Pancreas (tissue), 10 donors: ENCODE measurements at places on chromosomes 1 and 21. TPM values are rescaled to one million over a fixed set of nuclear protein-coding genes. Genes with fewer than 3 reads are reported as not detected.

DNA sequence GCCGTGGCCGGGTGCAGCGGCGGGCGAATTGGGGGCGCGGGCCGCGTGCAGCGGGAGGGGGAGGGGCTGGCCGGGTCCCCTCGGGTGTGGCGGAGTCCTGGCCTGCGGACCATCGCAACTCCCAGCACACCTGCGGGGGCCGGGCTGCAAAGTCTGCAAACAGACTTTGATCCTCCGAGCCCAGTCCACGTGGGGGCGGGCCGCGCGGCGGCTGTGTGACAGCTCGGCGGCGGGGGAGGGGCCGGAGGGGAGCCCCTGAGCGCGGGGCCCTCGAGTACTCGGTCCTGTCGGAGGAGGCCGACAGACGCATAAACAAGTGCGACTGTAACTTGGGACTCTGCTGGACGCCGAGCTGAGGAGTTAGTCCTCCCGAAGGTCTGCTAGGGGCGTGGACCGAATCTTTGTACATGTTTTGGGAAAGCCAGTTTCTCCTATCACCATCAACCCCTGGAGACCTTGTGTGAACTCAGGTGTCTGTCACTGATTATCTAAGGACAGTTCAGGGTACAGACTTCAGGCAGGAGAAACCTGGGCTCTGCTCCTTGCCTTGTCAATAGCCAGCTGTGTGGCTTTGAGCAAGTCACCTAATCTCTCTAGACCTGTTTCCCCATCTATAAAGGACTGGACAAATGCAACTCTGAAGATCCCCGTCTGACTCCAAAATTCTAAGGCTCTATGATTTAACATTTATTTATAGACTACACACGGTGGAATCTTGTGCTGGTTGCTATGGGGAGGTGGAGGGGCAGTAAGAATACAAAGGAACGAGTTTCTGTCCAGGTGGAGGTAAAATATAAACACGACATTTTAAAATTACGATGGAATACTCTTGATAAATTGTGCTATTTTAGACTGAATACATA lies 710 bp upstream of the SLC30A1 start:
- H3K36me3 ChIP-seq = no peaks in the 10 kb centered on the region
- peak overlapping the region; percentile 95 for H3K27ac ChIP-seq
- peak; percentile 90 for DNase-seq
- peak overlapping the region; percentile 44 for H3K4me3 ChIP-seq
- no peaks in the 10 kb centered on the region for H3K27me3 ChIP-seq

DNA sequence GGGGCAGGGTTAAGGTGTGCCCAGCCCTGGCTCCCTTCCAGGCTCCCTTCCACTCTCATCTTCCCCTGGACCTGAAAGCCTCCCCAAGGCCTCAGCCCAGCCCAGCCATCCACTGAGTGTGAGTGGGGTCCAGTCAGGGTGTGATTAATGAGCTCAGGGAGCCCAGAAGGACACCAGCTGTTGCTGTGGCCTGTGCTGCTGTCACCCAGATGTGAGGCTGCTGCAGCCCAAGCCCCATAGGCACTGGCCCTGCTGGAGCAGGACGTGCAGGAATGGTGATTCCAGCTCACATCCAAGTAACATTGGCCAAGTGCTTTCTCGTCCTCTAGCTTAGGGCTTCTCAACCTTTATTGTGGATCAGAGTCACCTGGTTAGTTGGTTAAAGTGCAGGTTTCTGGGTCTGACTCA lies 77.6 kb downstream of the EPHB2 start:
- H3K27me3 ChIP-seq = no peaks in the 10 kb centered on the region
- H3K27ac ChIP-seq = no peak overlapping the region
- H3K4me3 ChIP-seq = no peak overlapping the region
- no peaks in the 10 kb centered on the region for H3K36me3 ChIP-seq
- peaks cover 7% of the 10 kb centered on the region for H3K4me1 ChIP-seq

DNA sequence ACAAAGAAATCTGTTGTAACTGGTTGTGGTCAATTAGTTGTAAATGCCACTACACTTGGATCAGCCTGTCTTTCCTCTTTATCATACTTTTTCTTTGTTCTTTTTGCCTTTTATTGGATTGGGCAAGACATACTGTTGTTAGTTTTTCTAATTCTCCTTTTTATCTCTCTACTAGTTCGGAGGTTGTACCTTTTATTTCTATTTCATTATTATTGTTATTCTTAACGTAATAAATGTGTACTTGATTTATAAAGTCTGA lies 59.2 kb downstream of the IVNS1ABP start:
- H3K4me3 ChIP-seq = no peak overlapping the region
- DNase-seq = no peak
- no peak overlapping the region for H3K27ac ChIP-seq
- no peaks in the 10 kb centered on the region for H3K36me3 ChIP-seq

- H3K4me3 ChIP-seq = no peak overlapping the region
- no peaks in the 10 kb centered on the region for H3K27me3 ChIP-seq
- no peaks in the 10 kb centered on the region for H3K4me1 ChIP-seq
- no peak for DNase-seq
Measured at GRCh38 chr1:109228167-109228566, 14.4 kb downstream of the SARS1 start.

The PTBP2 gene
- total RNA-seq = 9.9 TPM

- H3K27ac ChIP-seq = no peak overlapping the region
- no peak overlapping the region for H3K4me3 ChIP-seq
- H3K36me3 ChIP-seq = no peaks in the 10 kb centered on the region
- H3K4me1 ChIP-seq = no peaks in the 10 kb centered on the region
- no peak for DNase-seq
- H3K27me3 ChIP-seq = no peaks in the 10 kb centered on the region
Measured at GRCh38 chr1:232038706-232039677, 412.4 kb downstream of the DISC1 start.

DNA sequence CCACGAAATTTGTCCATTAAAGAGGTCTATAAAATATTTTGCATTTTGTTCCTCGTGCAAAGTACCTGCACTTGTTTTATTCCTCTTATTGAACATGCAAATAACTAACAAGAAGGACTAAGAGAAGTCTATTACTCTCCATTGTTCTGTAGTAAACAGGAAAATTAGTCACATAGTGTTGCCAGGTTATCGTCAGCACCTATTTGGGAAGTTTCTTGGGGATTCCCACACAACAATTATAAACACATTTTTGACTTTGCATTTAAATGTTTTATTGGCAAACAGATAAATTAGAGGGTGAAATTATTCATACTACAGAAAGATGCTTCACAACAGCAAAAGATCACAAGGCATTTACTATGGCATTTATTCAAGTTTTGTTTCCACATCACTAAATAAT lies 174.5 kb downstream of the ZC3H11B start:
- DNase-seq = no peak
- H3K27me3 ChIP-seq = no peaks in the 10 kb centered on the region
- H3K36me3 ChIP-seq = no peaks in the 10 kb centered on the region
- H3K4me1 ChIP-seq = peaks cover 10% of the 10 kb centered on the region
- H3K27ac ChIP-seq = no peak overlapping the region
- no peak overlapping the region for H3K4me3 ChIP-seq

GRCh38 chr21:34986561-34987500 lies 62.3 kb downstream of the RUNX1 start:
- no peak for DNase-seq
- no peaks in the 10 kb centered on the region for H3K27me3 ChIP-seq
- no peaks in the 10 kb centered on the region for H3K36me3 ChIP-seq
- H3K4me1 ChIP-seq = no peaks in the 10 kb centered on the region

DNA sequence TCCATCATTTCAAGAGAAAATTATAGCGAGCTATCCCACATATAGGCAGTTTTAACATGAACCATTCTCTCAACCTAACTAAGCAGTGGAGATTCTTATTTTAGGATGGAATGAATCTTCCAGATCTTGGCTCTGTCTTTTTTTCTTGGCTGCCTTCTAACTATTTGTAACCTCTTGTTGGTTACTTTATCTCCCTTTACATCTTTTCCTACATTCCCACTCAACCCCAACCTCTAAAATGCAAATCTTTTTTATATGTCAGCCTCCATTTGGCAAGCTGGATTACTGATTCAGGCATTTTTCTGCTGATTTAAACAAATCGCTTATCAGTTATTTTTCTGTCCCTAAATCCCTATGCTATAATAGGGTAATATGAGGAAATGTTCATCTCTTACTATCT lies 46.9 kb upstream of the LHX8 start:
- H3K4me3 ChIP-seq = no peak overlapping the region
- H3K27me3 ChIP-seq = no peaks in the 10 kb centered on the region
- H3K27ac ChIP-seq = no peak overlapping the region

The LENEP gene
- not detected for total RNA-seq

The SPRR2F gene
- total RNA-seq = not detected

DNA sequence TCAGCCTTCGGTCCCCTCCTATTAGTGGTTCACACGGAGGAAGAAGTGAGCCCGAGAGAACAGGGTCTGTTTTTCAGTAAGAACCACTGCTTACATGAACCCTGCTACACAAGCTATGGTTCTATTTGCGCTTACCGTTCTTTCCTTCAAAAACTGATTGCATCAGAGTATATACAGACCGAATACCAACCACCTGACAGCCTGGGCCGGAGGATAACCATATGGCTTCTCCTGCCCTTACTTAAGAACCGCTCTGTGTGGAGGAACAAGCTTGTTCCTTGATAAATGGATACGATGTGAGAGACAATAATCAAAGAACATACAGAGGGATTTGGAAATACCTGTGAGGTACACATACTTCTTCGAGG lies 1.1 kb upstream of the KCNT2 start:
- H3K36me3 ChIP-seq = no peaks in the 10 kb centered on the region
- no peak for DNase-seq
- H3K27me3 ChIP-seq = no peaks in the 10 kb centered on the region
- H3K4me1 ChIP-seq = no peaks in the 10 kb centered on the region
- no peak overlapping the region for H3K4me3 ChIP-seq

DNA sequence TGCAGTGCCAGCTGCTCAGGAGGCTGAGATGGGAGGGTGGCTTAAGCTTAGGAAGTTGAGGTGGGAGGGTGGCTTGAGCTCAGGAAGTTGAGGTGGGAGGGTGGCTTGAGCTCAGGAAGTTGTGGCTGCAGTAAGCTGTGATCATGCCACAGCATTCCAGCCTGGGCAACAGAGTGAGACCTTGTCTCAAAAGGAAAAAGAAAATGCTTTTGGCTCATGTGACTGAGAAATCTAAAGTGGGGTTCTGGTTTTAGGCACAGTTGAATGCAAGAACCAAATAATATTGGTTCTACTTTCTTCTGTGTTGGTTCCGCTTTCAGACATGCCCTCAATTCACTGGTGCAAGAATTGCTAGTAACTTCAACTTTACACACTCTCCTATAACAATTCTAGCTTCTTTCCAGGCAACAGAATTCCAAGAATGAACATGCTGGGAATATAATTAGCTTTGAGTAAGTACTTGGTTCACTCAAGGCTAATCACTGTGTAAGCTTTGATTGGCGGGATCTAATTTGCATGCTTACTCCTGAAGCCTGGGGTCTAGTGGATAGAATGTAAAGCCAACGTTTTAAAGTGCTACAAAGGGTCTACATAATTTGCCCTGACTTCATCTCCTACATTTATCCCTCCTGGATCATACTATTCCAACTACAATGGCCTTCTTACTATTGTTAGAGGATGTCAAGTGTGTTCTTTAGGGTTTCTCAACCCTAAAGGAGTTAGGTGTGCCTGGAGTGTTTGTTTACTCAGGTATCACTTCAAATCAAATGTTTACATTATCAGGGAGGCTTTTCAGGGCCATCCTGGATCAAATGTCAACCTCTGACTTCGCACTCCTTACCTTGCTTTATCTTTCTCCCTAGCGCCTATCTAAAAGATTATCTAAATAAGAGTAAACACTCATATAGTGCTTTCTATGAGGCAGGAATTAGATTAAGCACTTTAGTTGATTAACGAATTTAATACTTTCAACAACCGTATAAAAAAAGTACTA lies 115.1 kb downstream of the SLC16A1 start:
- H3K36me3 ChIP-seq = no peaks in the 10 kb centered on the region
- no peaks in the 10 kb centered on the region for H3K27me3 ChIP-seq
- no peaks in the 10 kb centered on the region for H3K4me1 ChIP-seq
- no peak overlapping the region for H3K4me3 ChIP-seq

DNA sequence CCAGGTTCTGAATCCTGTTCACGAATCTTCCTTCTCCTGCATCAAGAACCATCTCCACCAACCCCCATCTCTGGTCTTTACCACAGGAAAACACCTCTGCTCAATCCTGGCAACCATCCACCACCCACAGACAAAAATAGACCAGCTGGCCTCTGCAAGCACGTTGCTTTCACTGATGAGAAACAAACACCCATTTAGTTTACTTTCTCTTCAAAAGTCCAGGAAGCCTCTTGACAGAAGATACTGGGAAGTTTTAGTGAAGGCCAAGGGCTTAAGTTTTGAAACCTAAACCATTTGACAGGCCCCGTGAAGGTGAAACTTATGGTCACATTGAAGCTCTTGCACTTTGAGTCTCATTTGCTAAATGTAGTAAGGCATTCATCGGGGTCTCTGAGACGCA lies 122.6 kb upstream of the PPP2R5A start:
- H3K27ac ChIP-seq = no peak overlapping the region
- no peak overlapping the region for H3K4me3 ChIP-seq
- no peaks in the 10 kb centered on the region for H3K4me1 ChIP-seq
- no peak for DNase-seq

The CRYBG2 gene
- total RNA-seq = 0.28 TPM

DNA sequence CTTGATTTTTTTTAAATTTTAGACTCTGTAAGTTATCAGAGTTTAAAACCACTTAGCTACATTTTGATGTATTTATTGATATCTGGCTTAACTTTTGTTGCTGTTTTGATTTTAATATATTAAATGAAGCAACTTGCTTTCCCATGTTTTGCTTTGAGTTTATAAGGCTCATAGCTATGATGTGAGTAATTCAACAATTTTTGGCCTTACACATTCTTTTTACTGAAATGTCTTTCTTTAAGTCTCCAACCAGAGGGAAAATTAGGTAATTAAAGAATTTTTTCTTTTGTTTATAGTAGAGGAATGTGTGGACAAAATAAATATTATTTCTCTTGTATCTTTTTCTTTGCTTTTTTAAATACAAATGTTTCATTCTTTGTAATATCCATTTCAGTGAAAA lies 258.3 kb upstream of the ADAMTS5 start:
- H3K4me1 ChIP-seq = no peaks in the 10 kb centered on the region
- DNase-seq = no peak
- no peaks in the 10 kb centered on the region for H3K27me3 ChIP-seq
- no peaks in the 10 kb centered on the region for H3K36me3 ChIP-seq
- H3K27ac ChIP-seq = no peak overlapping the region

DNA sequence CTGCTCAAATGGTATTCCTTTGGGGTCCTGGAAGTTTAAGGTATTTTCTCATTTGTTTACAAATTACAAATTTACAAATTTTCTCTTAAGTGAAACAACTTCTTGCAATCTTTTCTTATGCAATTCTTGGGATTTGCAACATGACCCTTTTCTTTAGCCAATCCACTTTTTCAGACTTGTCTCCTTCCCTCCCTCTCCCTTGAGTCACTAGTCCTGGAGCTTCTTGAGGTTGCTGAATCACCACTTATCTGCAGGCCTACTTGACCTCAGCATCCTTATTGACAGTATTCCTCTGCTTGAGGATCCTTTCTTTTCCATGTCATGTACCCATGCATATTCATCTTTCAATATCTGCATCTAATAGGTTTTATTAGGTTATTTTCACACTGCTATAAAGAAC lies 302.8 kb upstream of the ADAMTS5 start:
- H3K4me1 ChIP-seq = no peaks in the 10 kb centered on the region
- DNase-seq = no peak
- H3K36me3 ChIP-seq = no peaks in the 10 kb centered on the region
- H3K27ac ChIP-seq = no peak overlapping the region
- H3K4me3 ChIP-seq = no peak overlapping the region
- no peaks in the 10 kb centered on the region for H3K27me3 ChIP-seq

The TFF2 gene
- 1.2 TPM for total RNA-seq
